ENCODE measurements at places on chromosomes 2 and 18.

- DNase-seq = peak; percentile 47
Measured at GRCh38 chr2:98768384-98769113, 37.6 kb upstream of the MGAT4A start.

GRCh38 chr18:46917108-46917802 lies at the start of the genes KATNAL2 and PIAS2:
Gene KATNAL2 (plus strand): TSS chr18:46917602. CDS start chr18:46946873, 29,271 bp downstream.
Gene PIAS2 (minus strand): TSS chr18:46917507. CDS start chr18:46917345, 162 bp downstream.
- DNase-seq = peak; percentile 72

DNA sequence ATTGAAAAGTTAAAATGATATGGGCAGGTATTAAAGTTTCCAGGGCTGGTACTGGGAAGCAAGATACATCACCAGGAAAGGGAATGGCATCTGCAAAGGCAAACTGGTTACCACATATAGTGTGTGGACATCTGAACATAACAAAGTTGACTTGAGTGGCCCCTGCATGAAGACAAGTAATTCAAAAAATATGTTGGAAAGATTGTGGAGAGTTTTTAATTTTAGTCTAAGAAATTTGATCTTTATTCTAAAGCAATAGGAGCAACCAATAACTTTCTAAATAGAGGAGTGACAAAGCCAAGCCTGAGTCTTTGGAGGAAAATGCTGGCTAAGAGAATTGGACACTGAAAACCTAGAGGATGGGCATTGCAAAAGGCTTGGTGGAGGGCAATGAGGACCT lies 278.2 kb downstream of the ALK start:
- no peak for DNase-seq

GRCh38 chr2:27071990-27072830 lies 756 bp upstream of the OST4 start:
- DNase-seq = peak; percentile 33

- DNase-seq = no peak
Measured at GRCh38 chr2:33652830-33653229, 53.7 kb upstream of the FAM98A start.

GRCh38 chr2:214809751-214810564 lies 475 bp upstream of the BARD1 start:
- peak; percentile 99 for DNase-seq

- peak; percentile 79 for DNase-seq
Measured at GRCh38 chr2:8685697-8686358, 4.0 kb downstream of the ID2 start.

- no peak for DNase-seq
Measured at GRCh38 chr18:49638891-49639557, 77.2 kb downstream of the LIPG start.

DNA sequence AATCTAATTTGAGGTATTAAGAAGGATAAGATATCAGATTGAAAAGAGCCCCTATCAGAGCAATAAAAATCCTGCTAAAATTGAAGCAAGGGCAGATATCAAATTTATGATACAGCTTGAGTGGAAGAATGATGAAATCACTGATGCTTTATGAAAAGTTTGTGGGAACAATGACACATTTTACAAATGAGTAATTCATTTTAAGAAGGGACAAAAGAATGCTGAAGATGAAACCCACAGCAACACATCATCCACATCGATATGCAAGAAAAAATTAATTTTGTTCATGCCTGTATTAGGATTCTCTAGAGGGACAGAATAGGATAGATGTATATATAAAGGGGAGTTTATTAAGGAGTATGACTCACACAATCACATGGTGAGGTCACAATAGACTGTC lies 355.6 kb upstream of the GYPC start:
- DNase-seq = no peak

DNA sequence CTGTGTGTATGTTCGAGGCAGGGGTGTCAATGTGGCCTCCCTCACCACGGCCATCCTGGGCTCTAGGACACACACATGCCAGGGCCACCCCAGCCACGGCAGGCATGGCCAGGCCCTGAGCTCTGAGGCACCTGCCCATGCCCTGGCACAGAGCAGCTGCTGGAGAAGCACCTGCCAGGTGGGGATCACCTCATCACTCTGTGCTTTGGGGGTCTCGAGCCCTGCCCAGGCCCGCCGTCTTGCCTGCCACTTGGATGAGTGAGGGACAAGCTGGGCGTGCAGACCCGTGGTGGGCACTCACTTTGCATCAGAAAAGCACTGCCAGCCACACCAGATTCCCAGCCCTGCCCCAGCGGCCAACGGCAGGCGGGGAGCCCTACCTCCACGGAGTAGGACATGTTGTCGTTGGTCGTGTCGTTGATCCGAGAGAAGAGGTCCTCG lies 33.1 kb downstream of the KIF1A start:
- DNase-seq = no peak

GRCh38 chr2:11618708-11619062 lies 51.3 kb downstream of the NTSR2 start:
- no peak for DNase-seq

DNA sequence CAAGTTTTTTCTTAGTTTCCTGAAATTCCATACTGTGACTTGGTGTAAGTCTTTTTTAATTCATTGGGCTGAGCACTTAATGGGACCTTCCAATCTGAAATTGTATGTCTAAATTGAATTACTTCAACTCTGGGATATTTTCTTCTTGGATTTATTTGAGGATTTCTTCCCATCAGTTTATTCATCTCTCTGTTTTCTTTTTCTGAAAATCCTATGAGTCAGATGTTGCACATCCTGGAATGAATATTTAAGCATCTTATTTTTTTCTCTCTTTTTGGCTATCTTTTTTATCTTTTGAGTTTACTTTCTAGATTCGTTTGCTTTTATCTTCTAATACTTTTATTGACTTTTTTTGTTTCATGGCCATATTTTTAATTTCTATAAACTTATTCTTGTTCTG lies 55.4 kb upstream of the ACYP2 start:
- DNase-seq = no peak

GRCh38 chr2:182324665-182325064 lies 102.2 kb downstream of the PDE1A start:
- no peak for DNase-seq

DNA sequence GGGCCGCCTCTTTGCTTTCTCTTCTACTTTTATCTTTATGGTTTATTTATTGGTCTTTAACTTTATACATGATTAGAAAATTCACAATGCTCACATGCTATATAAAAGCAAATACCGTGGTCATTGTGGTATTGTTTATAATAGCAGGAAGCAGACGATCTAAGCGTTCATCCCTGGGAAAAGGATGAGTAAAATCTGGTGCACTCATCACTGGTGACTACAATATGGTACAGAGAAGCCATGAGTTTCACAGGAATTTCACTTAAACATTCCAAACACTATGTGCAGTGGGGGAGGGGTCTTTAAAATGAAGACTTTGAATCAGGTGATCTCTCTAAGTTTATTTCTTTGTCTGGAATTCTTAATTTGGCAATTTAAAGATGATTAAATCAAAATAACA lies 97.9 kb downstream of the SCN3A start:
- no peak for DNase-seq

DNA sequence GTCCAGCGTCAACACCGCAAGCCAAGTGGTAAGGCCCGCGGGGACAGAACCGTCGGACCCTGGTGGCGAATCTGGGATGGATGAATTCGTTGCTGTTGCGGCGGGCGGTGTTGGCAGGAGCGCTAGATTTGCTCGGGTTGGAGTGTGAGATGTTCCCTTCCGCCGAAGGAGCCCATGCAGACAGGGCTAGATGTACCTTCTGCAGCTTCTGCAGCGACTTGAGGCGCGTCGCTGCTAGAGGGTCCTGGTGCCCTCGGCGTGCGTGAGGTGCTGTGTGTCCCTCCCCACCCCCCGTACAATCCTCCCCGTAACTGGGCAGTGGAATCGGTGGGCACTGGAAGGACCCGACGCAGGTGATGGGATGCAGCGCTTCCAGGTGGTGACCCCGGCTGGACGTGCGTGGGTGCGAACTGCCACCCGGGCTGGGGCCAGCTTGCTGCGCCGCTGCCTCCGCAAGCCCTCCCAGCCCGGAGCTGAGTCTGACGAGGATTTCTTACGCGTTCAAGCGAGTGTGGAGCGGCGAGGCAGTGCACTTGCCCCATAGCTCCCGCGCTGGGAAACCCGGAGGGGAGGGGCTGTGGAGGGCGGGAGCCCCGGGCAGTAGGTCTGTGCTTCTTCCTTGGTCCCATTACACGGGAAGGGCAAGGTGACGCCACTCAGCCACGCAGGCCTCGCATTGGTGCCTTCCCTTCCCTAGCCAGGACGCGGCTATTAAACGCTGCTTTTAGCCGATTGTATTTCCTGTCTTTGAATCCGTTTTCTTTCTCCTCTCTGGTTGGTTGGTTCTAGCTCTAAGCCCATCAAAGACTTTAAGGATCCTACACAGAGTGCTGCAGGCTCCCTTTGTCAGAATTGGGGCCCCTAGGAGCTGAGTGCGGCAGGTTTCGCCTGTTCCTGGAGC lies 34.2 kb downstream of the CHRNA1 start:
- DNase-seq = peak; percentile 33

DNA sequence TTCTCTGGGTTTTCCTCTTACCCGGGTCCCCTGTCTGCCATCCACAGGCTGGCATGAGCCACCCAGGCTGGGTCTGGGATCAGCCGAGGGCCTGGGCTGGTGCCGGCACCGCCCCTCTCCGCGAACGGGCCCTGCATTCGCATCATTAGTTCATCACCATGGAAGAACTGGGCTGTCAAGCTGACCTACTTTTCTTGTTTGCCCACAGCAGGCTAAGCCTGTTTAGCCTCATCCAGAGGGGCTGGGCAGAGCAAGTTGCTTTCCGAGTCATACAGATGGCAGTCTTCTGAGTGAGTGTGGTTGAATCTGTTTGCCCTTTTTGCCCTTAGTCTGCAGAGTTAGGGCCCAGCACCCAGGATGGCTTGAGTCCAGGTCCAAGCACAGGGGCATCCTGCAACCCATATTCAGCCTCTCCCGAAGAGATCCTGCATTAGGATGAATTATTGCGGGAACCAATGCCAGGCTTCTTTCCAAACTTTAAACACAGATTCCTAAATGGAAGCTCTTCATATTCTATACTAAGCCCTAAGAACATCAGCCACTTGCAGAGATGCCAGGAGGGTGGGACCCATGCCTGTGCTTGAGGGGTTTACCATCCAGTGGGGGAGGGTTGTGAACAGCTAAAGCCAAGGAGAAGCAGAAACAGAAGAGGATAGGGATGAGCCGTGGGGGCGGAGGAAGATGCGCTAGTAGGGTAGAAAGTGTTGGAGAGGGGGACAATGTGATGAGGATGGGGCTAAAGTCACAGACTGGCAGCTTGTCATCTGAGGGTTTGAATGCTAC lies 68.0 kb downstream of the NPAS2 start:
- DNase-seq = no peak

Measured in activated CD4-positive, alpha-beta T cell treated with anti-CD3 and anti-CD28 coated beads for 4 hours (primary cell).